ENCODE measurements at places on chromosomes 12 and 14.

GRCh38 chr12:77940567-77940966 is 109.9 kb downstream of the NAV3 start:
- DNase-seq, result no peak

- DNase-seq, result no peak
These were observed 249.1 kb upstream of the PPFIA2 start for GRCh38 chr12:82008251-82008650.

DNA sequence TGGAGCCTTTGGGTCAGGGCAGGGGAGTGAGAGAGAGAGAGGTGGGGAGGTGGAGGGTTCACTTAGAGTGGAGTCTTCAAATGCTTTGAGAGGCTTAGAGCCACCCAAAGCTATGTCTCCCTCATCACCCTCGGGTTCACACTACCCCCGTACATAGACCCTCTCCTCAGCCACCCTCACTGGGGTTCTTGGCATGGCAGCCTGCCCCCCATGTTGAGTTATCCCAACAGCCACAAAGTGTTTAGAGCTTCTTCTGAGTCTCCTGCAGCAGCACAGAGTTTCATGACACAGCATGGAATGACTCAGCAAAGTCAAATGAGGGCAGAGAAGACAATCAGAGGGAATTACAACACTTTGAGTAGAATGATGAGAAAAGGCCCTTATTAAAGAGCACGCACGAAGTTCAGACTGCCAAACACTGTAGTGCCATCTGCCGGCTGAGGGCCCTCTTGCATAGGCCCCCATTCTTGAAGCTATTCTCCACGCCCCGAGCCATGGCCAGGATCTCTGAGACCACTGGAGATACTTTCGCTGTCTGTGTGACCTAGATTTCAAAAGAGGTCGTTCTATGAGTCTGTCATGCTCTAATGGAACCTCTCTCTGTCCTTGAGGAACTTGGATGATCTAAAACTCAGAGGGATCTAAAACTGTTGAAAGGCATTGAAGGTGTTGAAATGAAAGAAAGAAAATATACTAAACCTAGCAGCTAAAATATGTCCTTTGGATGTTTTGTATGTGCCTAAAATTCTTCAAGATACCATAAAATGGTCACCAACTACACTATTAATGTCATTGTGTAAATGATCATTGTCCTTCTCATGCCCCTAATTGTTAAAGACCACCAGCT is 221.9 kb downstream of the PELI2 start:
- DNase-seq, result peak; percentile 49

- DNase-seq, result no peak
These were observed 244.3 kb downstream of the DIO2 start for GRCh38 chr14:79967001-79967400.

GRCh38 chr12:115886666-115887065 is 390.8 kb downstream of the MED13L start:
- no peak for DNase-seq

DNA sequence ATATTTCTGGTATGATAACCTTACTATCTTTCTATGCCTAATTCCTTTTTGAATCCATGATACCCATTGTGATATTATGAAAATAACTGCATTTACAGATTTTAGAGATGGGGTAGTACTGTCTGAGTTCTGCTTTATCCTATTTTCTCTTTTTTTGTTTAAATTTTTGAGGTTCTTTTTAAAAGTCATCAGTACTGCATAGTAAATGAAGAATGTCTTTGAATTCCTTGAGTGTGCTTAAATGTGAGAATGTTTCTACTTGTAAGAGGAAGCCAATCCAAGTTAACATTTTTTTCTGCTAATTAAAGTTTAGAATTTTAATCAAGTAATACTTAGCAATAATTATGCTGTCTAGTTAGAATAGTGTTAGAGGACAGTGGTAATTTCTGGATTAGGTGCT is 474.6 kb downstream of the PCNX1 start:
- DNase-seq, result no peak

DNA sequence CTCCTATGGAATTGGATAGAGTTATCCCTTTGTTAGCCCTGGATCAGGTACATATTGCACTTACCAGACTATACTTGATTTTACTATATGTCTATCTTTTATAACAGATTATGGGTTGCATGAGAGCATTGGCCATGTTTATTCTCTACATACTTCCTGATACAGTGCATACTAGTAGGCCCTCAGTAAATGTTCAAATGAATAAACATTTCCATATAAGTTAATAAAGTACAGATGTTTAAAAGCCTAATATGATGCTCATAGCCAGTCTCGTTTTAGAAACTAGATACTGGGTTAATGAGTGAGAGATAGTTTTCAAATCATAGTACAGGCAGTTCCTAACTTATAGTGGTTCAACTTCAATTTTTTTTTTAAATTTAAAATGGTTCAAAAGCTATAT is 39.5 kb upstream of the TOMM20L start:
- no peak for DNase-seq

- no peak for DNase-seq
These were observed 59.8 kb downstream of the SIX1 start for GRCh38 chr14:60589442-60589841.

GRCh38 chr12:54416687-54417603 is 2.1 kb downstream of the ITGA5 start:
- DNase-seq, result peak; percentile 29

- DNase-seq, result no peak
These were observed 742.7 kb downstream of the VRK1 start for GRCh38 chr14:97539884-97540283.

DNA sequence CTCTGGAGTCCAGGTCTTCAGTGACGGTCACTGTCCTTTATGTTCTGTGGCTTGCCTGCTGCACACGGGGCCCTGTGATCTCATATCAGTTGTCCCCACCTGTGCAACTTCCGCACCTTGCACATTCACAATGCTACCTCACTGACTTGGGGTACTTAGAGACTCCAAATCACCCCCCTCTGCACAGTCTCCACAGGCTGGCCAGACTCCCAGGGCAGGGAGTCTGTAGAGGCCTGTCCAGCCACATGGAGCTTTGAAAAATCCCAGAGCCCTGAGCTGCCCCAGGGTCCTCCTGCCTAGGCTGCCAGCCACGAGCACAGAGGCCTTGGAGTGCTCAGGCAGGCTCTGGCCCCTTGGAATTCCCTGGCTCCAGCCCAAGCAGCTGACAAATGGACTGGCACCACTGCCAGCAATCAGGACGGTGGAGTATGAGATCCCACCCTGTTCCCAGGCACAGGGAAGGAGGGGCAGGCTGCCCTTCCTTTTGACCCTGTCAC is 26.4 kb downstream of the CMKLR1 start:
- no peak for DNase-seq

DNA sequence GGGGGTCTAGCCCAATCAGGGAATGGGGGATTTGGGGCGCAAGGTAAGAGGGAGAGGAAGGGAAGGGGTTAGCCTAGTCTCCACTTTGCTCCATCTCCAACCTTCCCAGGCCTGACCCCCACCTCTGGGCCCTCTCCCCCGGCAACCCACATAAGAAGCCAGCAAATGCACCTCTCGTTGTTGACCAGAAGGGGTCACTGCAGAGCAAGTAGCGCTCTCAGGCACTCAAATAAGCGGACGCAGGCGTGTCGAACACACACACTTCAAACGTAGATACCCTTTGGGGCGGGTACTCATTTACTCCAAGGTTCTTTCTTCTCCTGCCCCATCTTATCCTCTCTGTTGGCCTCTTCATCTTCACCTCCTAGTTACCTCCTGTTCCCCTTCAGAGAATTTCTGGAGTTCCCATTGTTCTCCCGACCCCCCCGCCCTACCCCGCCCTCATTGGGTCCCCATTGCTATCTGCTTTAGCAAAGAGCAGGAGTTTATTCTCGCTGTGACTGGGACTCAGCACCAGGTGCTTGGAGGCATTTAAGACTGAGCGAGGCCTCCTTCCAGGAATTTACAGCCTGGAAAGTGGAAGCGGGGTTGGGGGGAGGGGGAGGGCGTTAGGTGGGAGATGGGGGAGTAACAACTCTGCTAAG is 1.5 kb upstream of the SRRM4 start:
- no peak for DNase-seq

GRCh38 chr14:49966971-49967630 is 74.2 kb downstream of the ARF6 start:
- no peak for DNase-seq

DNA sequence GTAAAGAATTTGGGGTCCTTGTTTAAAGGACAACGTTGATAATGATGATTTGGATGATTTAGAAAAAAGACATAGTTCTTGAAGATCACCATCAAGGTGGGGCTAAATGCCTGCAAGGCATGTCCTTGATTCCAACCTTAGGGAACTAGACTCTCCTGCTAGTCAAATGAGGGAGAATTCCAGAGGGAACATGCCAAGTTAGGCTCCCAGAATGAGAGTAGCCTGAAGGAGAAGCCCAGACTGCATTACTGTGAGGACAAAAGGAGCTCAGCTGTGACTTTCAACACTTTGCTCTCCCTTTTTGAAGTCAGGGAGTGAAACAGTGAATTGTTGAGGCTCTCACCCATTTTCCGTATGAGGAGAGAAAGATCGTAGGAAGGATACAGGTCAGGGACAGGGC is 95.2 kb upstream of the TBX3 start:
- DNase-seq, result no peak

GRCh38 chr12:75959506-75959905 is 72.1 kb downstream of the PHLDA1 start:
- DNase-seq, result no peak

DNA sequence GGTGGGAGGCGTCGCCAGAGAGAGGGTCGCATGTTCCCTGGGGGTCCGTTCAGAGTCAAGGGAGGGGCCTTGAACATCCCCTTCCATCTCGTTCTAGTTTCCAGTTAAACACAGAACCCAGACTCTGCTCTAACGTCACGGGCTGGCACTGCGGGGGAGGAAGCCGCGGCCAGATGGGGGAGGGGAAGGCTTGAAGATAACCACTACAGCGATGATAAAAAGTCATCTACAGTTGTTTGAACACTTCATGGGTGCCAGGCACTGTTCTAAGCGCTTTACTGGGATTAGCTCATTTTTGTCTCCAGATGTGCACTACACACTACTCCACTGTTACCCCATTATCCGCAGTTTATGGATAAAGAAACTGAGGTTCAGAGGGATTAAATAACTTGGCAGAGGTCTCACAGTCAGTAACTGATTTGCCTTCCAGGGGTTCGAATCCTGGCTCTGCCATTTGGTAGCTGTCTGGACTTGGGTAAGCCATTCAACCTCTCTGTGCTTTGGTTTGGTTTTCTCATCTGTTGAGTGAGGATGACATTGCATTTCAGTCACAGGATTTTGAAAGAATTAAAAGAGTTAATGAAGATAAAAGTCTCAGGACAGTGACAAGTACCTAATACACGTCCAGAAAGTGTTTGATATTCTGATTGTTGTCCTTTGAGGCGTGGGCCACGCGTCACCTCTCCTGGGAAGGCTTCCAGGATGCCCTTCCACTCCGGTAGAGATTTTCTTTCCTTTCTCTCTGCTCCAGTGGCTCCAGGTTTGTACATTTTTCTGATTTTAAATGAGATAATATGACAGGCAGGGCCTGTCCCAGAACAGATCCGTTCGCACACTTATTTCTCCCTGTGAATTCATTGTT is 798 bp upstream of the RASAL1 start:
- peak; percentile 34 for DNase-seq

DNA sequence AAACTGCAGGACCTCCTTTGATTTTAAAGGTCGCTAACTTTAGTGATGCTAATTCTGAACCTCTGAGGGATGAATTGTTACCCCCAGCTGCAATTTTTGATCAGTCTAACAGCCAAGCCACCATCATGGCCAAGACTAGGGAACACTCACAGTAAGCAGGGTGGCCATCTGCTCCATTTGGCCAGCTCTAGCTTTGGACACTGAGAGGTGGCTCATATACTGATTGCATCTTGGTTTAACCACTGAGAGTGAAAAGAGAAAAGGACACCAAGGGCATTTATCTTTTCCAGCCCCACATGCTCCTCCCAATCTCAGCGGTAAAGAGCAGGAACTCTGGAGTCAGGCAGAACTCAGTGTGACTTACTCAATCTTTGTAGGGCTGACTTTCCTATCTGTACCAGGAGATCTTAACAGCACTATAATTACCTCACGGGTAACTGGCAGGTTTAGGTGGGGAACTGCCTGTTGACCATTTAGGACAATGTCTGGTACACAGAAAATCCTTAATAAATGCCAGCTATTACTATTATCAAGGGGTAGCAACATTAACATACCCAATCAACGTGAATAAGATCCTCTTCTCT is 6.2 kb downstream of the LPCAT3 start:
- no peak for DNase-seq

DNA sequence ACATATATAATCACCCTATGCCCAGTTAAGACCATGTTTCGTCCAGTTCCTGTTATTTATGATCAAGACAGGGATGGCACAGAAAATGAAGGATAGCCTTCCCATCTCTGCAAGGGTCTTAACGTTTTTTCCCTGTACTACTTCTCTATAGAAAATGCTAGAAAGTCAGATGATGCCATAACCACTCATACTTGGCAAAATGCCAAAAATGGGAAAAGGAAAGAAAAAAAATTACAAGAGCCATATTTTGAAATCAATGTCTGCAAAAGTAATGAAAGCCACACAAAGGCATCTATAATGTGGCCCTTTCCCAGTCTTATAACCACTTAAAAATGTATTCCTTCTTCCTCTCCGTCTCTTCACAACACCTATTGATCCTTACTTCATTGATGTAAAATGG is 1.8 kb upstream of the MYL6B start:
- DNase-seq, result no peak

GRCh38 chr12:55744340-55745030 is 1.6 kb downstream of the GDF11 start:
- DNase-seq, result no peak

DNA sequence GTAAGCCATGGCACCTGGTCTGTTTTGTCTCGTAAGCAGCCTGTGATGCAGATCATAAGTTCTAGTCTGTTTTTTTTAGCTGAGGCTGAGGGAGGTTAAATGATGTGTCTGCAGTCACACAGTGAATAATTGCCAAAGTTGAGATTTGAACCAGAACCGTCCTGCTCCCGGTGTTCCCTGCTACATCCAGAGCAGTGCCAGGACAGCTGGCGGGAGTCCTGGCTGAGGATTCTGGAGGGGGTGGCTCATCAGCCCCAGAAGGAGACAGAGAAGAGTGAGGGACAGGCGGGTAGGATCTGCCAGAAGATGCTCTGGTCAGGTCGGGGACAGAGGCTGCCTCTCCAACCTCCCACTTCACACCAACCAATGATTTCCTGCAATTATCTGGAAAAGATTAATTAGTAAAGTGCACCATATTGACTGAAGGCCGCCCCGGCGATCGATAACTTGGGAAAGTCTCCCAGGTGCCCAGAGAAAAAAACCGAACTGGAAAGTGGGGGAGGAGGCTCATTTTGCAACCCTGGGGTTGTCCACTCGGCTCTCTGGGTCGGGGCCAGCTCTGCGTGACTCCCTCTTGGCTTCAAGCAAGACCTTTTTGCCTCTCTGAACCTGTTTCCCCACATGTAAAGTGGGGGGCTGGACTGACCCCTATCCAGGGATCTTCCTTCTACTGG is 42.1 kb downstream of the MVK start:
- DNase-seq, result no peak
